ENCODE measurements at places on chromosomes 16 and 17.
A peak's percentile ranks its signal among the peaks of the same experiment; 100 is the strongest.

DNA sequence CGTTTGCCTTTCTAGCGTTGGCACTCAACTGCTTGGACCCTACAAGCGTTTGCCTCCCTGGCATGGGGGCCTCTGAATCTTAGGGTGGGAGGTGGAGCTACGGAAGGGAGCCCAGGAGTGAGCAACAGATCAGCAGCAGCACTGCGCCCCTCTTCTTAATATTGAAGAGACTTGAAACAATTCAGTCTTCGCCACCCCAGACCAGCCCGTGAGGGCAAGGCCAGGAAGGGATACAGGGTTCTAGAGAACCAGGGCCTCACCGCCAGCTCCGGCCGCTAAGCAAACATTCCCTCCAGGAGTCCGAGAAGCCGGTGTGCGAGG, 1.5 kb upstream of the GPRC5C start:
- H3K36me3 ChIP-seq: no peaks in the 10 kb centered on the region
- H3K27ac ChIP-seq: no peak overlapping the region
- H3K4me3 ChIP-seq: peak overlapping the region; percentile 46
- DNase-seq: no peak
- no peaks in the 10 kb centered on the region for H3K4me1 ChIP-seq

GRCh38 chr17:2338315-2338657, 985 bp downstream of the SGSM2 start:
- peak overlapping the region; percentile 91 for H3K4me3 ChIP-seq
- peak overlapping the region; percentile 48 for H3K27ac ChIP-seq
- peak; percentile 87 for DNase-seq
- H3K36me3 ChIP-seq: peaks cover 21% of the 10 kb centered on the region

DNA sequence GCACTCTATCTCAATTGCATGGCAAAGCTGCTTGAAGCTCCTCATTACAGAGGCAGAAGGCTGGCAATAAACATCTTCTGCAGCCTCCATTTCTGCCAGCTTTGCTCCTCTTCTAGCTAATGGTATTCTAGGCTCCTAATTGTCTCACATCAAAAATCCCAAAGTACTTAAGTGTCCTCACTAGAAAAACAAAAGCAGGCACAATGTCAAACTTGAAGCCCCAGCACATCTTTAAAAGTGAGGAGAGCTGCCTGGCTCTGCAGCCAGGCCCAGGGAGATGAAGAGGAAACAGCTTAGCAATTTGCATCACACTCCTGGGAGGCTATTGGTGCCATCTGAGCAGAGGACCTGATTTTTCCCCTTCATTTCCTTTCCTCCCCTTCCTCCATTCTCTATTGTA, 197.1 kb downstream of the KCNJ2 start:
- no peak for DNase-seq
- no peaks in the 10 kb centered on the region for H3K27me3 ChIP-seq
- no peak overlapping the region for H3K27ac ChIP-seq

DNA sequence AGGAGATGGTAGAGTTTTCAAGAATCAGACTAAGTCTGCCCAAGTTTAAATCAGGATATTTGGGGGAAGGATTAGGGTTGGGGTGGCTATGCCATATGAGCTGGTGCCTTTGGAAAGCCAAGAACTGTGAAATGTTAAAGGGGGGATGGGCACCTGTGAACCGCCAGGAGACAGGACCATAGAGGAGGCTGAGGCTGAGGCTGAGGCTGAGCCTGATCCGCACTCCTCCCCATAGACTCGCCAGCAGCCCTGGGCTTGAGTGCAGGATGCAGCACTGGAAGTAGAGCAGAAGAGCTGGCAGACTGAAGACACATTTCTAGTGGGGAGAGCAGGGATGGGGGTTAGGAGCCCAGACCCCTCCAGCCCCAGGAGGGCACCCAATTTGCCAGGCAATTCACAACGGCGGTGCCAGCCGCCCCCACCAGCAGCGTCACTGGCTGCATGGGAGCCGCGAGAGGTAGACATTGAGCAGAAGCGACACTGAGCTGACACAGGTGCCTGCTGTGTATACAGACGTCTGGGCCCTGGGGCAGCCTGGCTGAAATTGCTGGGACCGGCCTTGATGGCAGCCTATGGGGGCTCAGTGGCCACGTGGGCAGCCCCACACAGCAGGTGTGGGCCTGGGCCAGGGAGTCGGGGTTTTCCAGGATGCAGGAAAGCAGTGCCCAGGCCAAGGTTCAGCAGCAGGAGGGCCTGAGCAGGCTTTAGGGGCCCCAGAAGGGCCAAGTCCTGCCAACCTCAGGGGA, 9.2 kb downstream of the PIMREG start:
- peaks cover 16% of the 10 kb centered on the region for H3K4me1 ChIP-seq
- H3K27ac ChIP-seq: no peak overlapping the region
- H3K4me3 ChIP-seq: no peak overlapping the region

GRCh38 chr17:80133626-80133970, 13.3 kb downstream of the EIF4A3 start:
- no peak overlapping the region for H3K27ac ChIP-seq
- no peaks in the 10 kb centered on the region for H3K4me1 ChIP-seq
- peaks cover 53% of the 10 kb centered on the region for H3K36me3 ChIP-seq
- DNase-seq: no peak
